ENCODE measurements at places on chromosomes 5 and 9.

GRCh38 chr5:11611011-11611410 is 293.2 kb downstream of the CTNND2 start:
- no peak for DNase-seq

DNA sequence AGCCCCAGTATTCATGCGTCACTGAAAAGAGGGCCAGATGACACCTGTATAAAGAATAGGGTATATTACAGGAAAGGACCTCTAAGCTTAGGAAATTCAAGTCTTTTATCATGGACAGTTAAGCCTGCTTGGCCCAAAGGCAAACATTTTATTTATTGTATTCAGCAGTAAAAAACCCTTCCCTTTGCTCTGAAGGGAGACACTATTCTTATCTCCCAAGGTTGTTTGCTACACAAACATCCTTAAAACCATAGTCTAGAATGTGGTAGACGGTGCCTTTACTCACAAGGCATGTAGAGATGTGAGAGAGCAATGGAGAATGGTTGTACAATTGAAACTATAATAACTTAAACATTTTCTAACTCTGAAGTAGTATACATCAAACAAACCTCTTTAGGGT is 33.9 kb downstream of the FTMT start:
- DNase-seq, result no peak

- DNase-seq, result no peak
Measured at GRCh38 chr5:68685863-68686262, 408.0 kb upstream of the SLC30A5 start.

DNA sequence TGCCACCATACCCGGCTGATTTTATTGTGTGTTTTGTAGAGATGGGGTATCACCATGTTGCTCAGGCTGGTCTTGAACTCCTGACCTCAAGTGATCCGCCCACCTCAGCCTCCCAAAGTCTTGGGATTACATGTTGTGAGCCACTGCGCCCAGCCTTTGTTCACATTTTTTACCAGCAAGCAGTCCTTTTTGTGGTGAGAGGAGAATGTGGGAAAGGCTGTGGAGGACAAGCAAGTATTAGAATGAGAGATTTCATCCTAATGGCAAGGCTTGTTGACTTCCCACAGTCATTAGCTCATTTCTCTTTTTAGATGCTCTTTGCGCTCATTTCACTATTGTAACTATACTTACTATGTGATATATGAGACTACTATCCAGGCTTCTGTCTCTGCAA is 6.1 kb downstream of the IL31RA start:
- DNase-seq, result no peak

DNA sequence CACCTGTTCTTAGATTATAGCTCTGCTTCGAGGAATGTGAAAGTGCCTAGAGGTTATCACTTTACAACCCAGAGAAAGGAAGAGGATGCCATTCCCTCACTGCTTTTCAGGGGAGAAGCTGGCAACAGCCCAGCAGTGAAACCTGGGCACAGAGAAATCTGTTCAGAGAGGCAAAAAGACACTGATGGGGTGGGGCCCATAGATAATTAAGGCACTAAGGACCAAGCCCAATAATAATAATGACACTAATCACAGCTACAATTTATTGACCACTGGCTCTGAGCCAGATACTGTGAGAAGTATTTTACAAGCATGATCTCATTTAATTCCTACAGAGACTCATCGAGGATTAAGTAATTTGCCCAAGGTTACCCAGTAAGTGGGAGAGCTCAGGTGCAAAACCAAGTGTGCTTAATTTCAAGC is 168.3 kb downstream of the PIK3R1 start:
- DNase-seq, result no peak

DNA sequence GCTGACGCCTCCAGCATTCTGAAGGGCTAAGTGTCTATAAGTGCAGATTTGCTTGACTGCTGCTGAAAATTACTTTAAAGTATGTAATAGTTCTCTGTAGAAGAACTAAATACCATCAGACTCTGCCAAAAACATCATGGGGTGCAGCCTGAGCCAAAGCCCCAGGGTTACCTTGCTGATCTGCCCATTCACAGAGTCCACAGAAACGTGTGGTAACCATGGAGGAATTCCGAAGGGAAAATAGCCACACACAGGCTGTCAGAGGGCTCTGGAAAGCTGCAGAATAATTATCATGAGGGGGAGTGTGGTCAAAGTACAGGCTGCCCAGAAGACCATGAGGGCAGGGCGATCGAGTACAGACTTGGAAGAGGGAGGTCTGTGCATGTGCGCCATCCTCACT is 36.4 kb downstream of the RETREG1 start:
- DNase-seq, result no peak

DNA sequence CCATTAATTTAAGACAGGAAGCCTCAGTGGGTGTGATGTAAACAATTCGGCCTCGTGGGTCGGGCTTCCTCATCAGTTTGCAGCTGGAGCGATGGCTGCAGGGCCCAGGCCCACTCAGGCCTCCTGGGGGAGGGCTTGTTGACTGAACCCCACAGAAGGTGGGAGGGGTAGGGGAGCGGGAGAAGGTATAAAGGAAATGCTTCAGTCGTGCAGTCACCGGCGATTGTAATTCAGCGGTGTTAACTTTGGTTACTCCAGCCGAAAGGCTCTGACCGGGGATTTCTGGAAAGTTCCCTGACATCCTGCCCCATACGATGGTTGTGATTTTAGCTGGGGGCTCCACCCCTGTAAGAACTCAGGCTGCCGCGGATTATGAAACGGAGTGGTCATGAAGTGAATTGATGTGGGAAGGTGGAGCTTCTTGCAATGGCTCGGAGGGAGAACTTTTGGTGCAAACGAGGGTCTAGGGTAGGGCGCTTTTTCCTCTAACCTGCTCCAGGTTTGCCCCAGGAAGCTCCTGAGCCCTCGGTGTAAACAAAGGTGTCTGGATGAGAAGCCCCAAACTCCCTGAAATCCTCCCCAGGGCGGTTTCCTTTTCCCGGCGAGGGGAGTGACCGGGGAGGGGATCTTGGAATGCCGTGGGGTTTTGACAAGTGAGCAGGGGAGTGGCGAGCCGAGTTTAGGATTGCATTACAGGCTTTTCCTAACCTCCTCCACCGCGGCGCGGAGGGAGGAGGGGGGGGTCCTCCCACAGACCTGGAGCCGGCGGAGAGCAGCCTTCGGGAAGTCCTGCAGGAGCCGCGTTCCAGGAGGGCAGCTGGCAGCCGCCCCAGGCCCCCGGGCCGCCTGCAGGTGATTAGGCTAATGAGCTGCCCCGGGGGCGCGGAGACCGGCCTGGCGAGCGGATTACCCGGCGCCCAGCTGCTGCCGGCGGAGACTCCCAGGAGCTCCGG is 215.5 kb downstream of the PDZD2 start:
- DNase-seq, result peak; percentile 73

- DNase-seq, result no peak
Measured at GRCh38 chr5:115849258-115849798, 7.6 kb downstream of the AP3S1 start.

- peak; percentile 65 for DNase-seq
Measured at GRCh38 chr5:59587489-59588337, 305.8 kb downstream of the PDE4D start.

- no peak for DNase-seq
Measured at GRCh38 chr9:123359546-123359945, 3.5 kb downstream of the CRB2 start.

GRCh38 chr9:79145442-79145841 is 426.3 kb upstream of the TLE4 start:
- DNase-seq, result no peak

DNA sequence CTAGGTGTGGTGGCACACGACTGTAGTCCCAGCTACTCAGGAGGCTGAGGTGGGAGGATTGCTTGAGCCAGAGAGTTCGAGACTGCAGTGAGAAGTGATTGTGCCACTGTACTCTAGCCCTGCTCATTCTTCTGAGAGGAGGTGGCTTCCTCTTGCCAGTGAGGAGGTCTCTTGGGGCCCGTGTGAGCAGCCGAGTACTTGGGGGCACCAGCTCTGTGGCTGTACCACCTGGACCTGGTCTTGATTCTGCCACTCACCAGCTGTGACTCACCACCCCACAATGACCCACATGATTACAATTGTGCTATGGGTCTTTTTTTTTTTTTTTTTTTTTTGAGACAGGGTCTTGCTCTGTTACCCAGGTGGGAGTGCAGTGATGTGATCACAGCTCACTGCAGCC is 18.0 kb upstream of the CRB2 start:
- DNase-seq, result no peak

DNA sequence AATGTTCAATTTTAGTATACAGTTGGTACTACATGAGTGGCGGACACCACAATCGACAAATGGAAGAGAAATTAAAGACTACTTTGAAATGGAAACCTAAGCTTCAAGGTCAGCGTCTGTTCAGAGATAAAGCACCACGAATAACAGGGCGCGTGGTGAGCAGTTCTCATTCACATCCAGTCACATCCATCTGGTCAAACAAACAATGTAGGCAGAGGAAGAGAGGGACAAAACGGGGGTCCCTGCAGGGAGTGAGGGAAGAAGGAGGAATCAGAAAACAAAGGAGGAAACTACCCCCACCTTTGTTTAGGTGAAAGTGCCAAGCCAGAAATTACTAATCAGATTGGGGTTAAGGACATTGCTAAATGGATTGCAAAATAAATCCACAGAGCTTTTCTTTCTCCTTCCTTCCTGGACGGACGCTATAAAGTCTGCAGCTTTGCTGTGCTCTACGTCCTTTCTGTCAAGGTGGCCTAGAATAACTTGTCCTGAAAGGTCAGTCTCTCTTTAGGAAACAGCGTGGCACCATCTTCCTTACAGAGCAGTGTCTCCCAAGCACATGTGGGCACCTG is 138.6 kb downstream of the ENTREP1 start:
- no peak for DNase-seq

GRCh38 chr5:81314581-81314980 is 13.2 kb downstream of the ZCCHC9 start:
- DNase-seq, result no peak

GRCh38 chr9:12956261-12956660 is 181.4 kb downstream of the LURAP1L start:
- no peak for DNase-seq

- DNase-seq, result no peak
Measured at GRCh38 chr5:114243972-114244317, 117.9 kb upstream of the KCNN2 start.

DNA sequence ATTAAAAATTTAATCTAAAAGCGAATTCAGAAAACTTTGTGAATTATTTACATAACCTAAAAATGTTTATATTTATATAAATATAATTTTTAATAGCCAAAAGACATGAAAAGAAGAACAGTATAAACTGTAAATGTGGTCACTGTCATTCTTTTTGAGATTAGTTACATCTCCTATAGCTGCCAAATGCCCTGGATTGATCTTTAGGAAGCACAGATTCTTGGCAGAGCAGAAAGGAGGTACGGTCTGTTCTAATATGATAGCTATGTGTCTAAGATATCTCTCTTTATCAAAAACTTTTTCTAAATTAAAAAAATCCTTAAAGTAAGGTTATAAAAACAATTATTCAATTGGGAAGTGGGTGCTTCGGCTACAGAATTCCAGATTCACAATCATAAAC is 151.0 kb downstream of the LPAR1 start:
- no peak for DNase-seq

- no peak for DNase-seq
Measured at GRCh38 chr5:122121479-122122465, 7.6 kb upstream of the ZNF474 start.

GRCh38 chr9:73565833-73566465 is 414.3 kb downstream of the ANXA1 start:
- DNase-seq, result no peak

DNA sequence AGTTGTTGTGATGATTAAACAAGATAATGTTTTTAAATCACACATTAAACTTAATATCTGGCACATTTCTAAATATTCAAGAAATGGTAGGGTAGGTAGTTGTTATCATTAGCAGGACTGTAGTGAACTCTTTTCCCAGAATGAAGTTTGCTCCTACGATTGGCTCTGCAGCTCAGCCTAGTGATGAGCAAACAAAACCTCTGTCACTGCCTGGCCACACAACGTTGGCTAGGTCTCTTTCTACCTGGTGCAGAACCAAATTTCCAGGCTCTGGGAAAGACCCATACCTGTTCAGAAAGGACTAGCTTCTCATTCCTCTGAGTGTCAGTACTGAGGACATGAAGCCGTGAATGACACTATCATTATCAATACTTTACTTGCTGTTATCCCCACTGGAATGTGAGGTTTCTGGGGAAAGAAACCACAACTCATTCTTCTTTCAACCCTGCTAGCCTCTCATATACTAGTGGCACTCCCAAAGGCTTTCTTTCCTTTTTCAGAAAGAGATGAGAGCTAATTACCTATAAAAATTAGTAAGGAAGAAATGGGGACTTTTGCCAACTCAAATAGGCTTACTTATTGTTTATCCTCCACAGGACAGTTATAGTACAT is 219.3 kb upstream of the TRIM32 start:
- DNase-seq, result no peak

GRCh38 chr9:21477466-21477865 is 4.6 kb downstream of the IFNE start:
- DNase-seq, result no peak

- peak; percentile 56 for DNase-seq
Measured at GRCh38 chr5:178545941-178546674, 44.1 kb downstream of the COL23A1 start.

GRCh38 chr5:113202287-113202686 is 225.7 kb downstream of the DCP2 start:
- no peak for DNase-seq

DNA sequence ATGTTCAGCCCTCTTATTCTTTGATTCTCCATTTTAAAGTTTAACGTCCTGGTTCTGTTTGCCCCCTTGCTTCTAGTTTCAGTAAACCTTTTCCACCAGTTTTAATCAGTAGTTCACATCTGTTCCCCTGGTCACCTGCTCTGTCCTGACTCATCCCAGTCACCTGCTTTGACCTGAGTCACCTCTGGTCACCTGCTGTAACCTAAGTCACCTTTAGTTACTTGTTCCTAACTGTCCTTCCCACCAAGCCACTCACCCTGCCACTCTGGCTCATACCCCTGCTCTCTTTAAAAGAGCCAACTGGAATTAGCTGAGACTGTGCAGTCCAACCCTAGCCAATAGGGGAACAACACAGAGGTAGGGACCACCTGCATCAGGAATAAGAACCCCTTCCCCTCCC is 43.0 kb downstream of the SEMA6A start:
- no peak for DNase-seq

GRCh38 chr5:35758151-35758724 is 98.5 kb upstream of the IL7R start:
- DNase-seq, result no peak

DNA sequence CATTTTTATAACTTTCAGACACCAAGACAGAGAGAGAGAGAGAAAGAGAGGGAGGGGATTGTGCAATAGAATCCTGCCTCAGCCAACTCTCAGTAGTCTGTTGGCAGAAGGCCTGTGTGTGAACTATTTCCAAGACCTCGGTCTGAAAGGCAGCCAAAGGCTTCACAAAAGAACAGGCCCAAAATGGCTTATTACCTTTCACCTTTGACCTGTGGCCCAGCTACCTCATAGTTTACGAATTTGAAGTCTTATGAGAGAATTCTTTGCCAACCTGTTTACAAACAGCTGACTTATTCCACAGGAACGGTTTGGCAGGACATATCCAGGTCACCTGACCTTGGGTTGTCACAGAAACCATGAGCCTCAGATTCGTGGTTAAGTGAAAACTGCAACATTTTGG is 48.6 kb downstream of the NR2F1-AS1 start:
- DNase-seq, result peak; percentile 93

GRCh38 chr5:14896131-14896530 is 24.6 kb upstream of the ANKH start:
- no peak for DNase-seq
